Breast epithelium (tissue), 4 donors: ENCODE measurements at places on chromosomes 7 and 10. TPM values are rescaled to one million over a fixed set of nuclear protein-coding genes. Genes with fewer than 3 reads are reported as not detected.

The CARD11 gene
- 0.80 TPM for total RNA-seq

The R3HCC1L gene
- total RNA-seq, result 28.5 TPM

The INTS1 gene
- 32.1 TPM for total RNA-seq

The SORCS3 gene
- total RNA-seq, result 0.16 TPM

The WDR37 gene
- 13.9 TPM for total RNA-seq

The OPALIN gene
- not detected for total RNA-seq

The AMPH gene
- 15.1 TPM for total RNA-seq

The KIAA1217 gene
- 19.7 TPM for total RNA-seq

The TRIP6 gene
- total RNA-seq, result 45.3 TPM

The KCNMA1 gene
- total RNA-seq, result 13.6 TPM

The PON1 gene
- total RNA-seq, result not detected

The C7orf57 gene
- total RNA-seq, result not detected

The GOLGA7B gene
- total RNA-seq, result 0.59 TPM

The GCK gene
- total RNA-seq, result 0.48 TPM

The GBX1 gene
- total RNA-seq, result not detected

The GPC2 gene
- 3.4 TPM for total RNA-seq

The PAPOLB gene
- total RNA-seq, result 0.33 TPM

The TMEM270 gene
- total RNA-seq, result not detected

The CREB5 gene
- 19.7 TPM for total RNA-seq

The SLC13A4 gene
- total RNA-seq, result 0.29 TPM

The ENTPD1 gene
- 26.9 TPM for total RNA-seq

The CH25H gene
- 0.16 TPM for total RNA-seq

The CLEC2L gene
- not detected for total RNA-seq

The PLXDC2 gene
- 101 TPM for total RNA-seq

The CLCN1 gene
- not detected for total RNA-seq
